Mesenteric fat pad (tissue), 1 donor: ENCODE measurements at places on chromosomes 3 and 15.
A peak's percentile ranks its signal among the peaks of the same experiment; 100 is the strongest.

DNA sequence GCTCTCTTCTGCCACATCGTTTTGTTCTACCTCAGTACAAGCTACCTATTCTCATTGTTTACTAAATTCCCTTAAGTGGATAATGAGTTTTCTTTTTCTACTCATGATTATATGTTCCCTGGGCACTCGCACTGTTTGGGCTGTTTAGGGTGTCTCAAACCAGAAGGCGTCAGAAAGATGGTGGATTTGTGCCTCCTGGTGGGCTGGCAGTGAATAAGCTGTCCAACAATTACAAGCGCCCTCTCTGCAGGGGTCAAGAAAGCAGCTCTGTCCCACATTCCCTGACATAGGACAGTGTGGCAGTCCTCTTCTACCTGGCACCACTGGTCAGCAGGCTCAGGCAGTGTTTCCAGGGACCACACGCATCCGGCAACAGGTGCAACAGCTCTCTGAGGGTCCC lies 173.4 kb upstream of the PPP2R3A start:
- no peak for DNase-seq

DNA sequence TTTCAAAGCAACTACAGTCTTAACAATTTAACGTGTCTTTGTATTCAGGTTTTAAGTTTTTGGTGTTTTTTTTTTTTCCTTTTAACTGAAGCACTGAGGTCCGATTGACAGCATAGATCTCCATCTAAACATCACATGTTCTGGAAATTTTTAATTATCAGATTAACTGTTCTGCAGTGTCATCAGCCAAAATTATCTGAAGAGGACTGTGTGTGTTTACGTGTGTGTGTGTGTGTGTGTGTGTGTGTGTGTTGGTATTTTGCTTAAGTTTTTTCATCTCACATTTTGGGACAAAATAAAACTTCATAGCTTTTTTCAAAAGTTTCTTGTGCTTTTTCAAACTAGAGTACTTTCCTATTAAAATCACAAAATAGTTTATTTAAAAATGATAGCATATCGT lies 1.8 kb downstream of the PIK3CA start:
- DNase-seq = no peak

DNA sequence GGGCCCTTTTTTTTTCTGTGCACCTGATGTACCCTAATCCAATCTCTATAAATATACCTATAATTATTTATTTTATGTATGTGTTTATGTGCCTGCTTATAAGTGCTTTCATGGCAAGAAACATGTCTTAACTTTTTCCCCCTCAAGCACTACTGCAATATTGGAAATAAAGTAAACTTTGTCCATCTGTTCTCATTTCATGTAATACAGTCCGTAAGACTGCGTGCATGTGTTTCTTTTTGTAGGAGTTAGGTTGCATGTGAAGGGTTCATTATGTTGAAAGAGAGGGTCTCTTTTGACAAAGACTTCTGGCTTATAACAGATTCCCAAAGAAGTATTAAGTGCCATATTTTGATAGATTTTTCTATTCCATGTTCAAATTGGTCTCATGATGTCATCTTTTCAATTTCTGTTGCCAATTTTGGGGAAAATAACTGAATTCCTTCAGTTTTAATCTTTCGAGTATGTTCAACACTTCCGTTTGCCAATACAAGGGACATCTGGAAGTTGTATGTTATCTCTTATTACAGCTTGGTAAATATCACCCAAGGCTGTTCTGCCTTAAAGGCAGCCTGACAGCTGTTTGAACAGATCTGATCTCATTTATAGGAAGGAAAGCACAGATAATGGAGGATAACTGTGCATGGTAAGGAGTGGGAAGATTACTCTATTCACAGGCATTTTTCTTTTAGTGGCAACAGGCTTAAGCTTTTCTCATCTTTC lies 273.1 kb upstream of the SGO1 start:
- DNase-seq = no peak

GRCh38 chr3:183698756-183699155 lies 1.2 kb downstream of the YEATS2 start:
- no peak for DNase-seq

- no peak for DNase-seq
Measured at GRCh38 chr3:155555479-155556060, 189.3 kb downstream of the PLCH1 start.

- DNase-seq = no peak
Measured at GRCh38 chr3:72488738-72489035, 359.6 kb downstream of the SHQ1 start.

- DNase-seq = no peak
Measured at GRCh38 chr3:115052906-115053305, 94.2 kb downstream of the ZBTB20 start.

DNA sequence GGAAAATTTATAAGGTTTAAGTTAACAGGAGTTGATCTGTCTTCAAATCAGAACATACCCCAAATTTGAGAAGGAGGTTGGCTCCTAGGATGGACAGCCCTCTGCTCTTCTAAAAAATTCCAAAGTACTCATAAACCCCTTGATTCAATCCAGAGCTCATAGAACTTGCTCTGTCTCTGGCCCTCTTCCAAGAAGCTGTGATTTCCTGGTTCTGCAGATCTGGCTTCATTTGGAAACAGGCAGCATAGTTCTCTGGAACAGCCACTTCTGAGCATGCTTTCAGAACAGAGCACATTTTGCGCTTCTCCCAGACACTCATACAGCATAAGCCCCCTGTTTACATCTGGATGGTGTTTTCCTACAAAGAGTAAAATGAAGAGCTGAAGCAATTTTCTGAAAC lies 96.7 kb downstream of the KBTBD8 start:
- no peak for DNase-seq

DNA sequence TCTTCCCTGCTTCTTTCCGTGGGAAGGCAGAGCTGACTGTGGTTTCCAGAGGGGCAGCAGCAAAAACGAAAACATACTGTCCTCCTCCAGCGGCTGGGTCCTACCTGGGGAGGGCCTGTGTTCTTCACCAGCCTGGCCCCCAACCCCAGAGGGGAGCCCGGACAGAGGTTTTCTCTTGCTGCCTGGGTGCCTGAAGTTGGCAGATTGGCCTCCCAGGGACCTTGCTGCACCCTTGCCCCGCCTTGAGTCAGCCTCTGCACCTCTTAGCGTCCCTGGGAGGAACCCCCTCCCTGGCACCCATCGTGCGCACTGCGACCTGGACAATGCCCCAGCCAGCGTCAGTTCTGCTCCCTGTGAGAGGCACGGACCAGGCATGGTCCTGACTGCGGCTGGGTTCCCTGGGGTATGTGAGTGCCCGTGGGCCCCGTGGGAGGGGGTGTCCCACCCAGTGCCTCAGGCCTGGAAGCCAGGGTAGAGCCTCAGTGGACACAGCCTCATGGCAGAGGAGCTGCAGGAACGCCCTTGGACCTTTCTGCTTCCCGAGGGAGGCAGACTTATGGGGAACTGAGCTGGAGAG lies 56.8 kb upstream of the PRR23E start:
- peak; percentile 83 for DNase-seq

DNA sequence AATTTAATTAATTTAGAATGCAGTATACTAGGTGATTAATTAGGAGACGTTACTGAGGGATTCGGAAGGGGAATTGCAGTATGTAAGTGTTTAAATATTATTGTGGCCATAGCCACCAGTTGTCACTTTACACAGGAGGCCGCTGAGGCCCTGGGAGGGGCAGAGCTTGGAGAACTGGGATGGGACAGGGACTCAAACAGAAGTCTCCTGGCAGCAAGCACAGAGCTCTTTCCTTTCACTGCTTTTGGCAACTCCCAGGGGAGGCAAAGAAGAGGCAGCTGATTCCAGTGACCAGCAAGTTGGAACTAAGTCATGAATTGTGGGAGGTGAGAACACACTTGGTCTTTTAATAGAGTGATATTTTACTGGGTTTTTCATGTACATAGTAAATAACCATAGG lies 248.6 kb downstream of the RPLP1 start:
- no peak for DNase-seq

- DNase-seq = no peak
Measured at GRCh38 chr15:94522125-94522524, 290.8 kb downstream of the MCTP2 start.

DNA sequence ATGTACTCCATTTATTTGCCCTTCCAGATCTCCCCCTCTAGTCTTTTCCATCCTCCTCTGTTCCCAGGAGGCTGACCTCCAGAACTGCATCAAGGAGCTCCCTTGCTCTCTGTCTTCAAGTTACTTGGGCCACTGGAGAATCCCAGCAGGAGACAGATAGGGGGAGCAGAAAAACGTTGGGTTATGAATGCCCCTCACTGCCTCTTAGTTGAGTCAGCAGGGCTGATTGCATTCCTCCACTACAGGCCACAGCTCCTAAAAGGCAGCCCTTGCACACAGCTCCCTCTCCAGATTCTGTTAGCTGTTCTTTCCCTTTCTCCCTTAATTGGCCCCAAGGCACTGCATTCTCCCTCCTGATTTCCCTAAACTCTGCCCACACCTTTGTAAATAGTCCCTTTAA lies 12.4 kb upstream of the CEP152 start:
- no peak for DNase-seq

- DNase-seq = no peak
Measured at GRCh38 chr15:58457466-58457965, 25.7 kb downstream of the LIPC start.

DNA sequence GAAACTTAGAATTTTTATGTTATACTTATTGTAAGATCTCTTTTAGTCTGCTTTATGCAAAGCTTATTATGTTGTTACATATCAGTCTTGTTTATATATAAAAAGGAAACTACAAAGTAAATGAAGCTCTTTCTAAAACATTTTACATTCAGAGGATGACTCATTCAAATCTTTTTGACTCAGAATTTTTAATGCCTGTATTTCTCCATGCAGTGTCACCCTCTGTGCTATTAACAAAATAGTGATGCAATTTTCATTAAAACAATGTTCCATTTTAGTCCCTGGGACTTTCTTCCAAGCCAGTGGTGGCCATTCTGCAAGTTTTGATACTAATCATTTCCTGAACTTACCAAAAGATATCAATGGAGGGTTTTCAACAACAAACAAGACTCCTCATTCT lies 216.1 kb downstream of the NAALADL2 start:
- DNase-seq = no peak

GRCh38 chr15:37046876-37047614 lies 53.3 kb downstream of the MEIS2 start:
- no peak for DNase-seq

DNA sequence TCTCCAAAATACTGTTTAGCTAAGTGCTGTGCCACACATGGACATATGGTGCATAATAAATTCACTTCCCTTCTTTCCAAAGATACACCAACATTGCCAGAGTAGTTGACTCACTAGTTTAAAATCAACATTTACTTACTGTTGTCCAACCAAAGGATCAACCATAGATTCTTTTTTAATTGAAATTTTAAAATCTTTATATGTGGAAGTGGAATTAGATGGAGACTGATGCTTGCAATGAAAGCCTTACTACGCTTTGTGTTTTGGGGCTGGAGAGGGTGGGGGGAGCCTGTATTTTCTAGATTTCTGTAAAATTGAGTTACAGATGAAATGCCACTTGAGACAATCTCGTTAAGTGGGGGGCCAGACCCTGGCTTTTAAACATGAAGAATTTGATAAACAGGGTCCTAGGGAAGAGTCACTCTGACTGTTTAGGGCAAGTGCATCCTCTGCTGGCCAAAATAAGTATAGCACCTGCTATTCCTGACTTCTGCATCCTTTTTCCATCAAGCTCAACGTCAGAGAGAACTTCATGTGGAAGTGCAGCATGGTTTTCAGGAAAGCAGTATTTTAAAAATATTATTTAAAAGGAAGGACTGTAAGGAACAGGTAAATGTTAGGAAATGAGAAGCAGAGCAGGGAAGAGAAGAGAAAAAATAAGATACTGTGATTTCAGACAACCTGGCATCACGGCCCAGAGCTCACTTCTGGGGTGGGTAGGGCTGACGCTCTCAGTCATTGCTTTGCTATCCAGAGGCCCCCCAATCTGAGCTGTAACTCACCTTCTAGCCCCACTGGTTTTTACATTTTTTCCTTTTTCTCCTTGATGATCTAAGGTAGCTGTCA lies 76.7 kb downstream of the BOC start:
- DNase-seq = no peak

GRCh38 chr3:138824114-138824506 lies 10.6 kb downstream of the PIK3CB start:
- no peak for DNase-seq

DNA sequence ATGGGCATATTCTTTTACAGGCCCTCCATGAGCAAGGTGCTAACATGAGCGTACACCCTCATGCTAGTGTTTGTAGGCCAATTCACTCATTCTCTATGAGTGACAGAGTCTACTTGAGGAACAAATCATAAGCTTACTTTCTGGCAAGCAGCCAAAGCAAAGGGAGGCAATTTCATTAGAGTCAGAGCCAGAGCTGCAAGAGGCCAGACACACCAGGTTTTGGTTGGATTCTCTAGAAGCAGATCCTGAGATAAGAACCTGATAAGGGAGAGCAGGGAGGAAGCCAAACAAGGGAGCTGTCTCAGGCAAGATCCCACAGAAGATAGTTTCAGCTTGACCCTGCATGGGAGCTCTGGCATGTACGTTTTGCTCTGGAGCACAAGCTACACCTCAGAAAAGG lies 214.1 kb upstream of the CTNNB1 start:
- no peak for DNase-seq

GRCh38 chr3:131421957-131422498 lies 40.5 kb downstream of the NUDT16 start:
- DNase-seq = no peak

- no peak for DNase-seq
Measured at GRCh38 chr3:172076212-172076611, 36.8 kb downstream of the FNDC3B start.

- DNase-seq = no peak
Measured at GRCh38 chr3:144314946-144315345, 343.3 kb downstream of the DIPK2A start.

DNA sequence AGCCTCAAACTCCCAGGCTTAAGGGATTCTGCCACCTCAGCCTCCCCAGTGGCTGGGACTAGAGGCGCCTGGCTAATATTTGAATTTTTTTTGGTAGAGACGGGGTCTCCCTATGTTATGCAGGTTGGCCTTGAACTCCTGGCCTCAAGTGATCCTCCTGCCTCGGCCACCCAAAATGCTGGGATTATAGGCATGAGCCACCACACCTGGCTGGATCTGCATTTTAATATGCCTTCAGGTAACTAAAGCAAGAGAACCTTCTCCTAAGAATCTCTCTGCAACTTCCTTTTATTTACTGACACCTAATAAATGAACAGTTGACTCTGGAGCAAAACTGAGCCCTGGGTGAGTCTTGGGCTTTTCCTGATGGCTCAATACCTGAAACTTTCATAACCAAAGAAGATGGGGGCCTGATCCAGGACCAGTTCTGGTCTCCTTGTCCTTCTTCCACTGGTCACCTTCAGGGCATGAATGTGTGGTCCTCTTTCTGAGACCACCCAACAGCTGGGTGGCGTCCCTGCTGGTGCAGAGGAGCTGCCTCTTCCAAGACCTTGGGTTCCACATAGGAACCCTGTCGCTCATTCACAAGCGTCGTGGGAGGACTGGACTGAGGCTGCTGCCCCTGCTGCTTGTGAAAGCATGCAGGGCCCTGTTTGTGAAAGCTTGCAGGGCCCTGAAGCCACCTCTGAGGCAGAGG lies 28.2 kb downstream of the CCR9 start:
- peak; percentile 51 for DNase-seq

DNA sequence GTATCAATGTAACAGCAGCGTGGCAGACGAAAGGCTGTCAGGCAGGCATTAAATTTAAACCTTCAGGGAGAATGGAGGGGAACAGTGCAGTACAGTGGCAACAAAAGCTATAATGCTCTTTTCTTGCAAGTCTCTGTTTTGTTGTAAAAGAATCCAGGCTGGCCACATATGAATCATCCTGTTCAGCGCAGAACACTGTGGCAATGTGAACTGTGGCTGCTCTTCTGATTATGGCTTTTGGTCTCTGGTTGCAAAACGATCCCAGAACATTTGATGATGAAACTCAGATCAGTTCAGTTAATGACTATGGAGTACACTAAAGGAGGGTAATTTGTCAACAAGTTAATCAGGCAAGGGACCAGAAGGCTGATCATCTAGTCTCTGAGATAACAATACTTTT lies 219.7 kb upstream of the SGO1 start:
- DNase-seq = no peak
